ENCODE measurements at places on chromosomes 7 and 10.

DNA sequence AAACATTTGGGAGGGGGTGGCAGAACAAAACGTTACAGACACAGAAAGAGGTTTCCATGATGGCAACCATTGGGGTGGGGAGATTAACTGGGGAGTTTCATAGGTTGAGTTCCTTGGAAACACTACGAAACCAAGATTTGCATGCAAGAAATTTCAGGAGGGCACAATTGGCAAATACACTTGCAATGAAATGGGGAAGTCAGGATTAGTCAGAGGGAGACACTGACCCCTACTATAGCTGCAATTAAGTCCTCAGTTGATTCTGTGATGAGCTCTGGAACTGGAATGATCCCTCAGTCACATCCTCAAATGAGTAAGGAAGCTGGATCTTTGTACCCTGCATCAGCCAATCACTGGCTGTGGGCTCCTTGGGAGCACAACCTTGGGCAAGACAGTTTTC, 22.1 kb downstream of the CPEB3 start:
- DNase-seq: no peak

GRCh38 chr7:36765605-36766004, 41.3 kb upstream of the AOAH start:
- no peak for DNase-seq

- no peak for DNase-seq
Observed at GRCh38 chr7:151806952-151807775, 69.8 kb downstream of the PRKAG2 start.

DNA sequence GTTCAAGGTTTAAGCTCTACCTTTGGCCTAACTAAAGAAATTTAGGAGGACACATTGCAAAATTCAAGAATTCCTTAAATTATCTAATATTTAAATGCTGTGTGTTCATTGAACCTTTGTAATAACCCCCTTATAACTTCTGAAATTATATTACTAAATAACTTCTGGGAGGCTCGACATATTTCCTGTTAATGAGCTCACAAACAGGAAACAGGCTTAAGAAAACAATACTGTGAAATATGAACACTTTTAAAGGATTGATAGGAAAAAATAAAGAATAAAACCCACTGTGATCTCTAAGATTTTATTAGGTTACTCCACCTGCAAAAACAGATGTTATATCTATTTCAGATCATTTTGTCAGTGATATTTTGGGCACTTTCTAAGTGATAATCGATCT, 74.1 kb downstream of the FOXP2 start:
- no peak for DNase-seq

GRCh38 chr7:116776610-116777289, 85.6 kb upstream of the CAPZA2 start:
- DNase-seq: no peak

DNA sequence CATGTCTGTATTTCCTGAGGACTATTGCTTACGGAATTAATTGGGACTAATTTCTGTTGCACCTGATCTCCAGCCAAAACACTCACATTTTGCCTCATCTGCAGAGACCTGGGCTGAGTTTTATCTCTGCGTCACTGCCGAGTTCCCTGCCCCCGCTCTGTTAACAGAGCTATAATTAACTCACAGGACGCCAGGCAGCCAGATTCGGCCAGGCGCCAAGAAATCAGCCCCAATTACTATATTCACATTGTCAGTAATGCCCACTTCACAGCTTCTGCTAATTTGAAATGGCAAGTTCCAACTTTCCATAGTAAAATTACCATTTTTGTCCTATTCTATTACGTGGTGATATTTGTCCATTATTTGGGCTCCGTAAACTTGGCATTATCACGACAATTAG, 130.5 kb downstream of the CUX1 start:
- no peak for DNase-seq

- no peak for DNase-seq
Observed at GRCh38 chr10:126073606-126074005, 177.2 kb downstream of the FANK1 start.

- no peak for DNase-seq
Observed at GRCh38 chr10:14665304-14665703, 109.4 kb downstream of the FAM107B start.

GRCh38 chr7:120831260-120831659, 26.7 kb downstream of the TSPAN12 start:
- no peak for DNase-seq

- no peak for DNase-seq
Observed at GRCh38 chr10:2225609-2226008, 488.3 kb upstream of the ADARB2 start.

DNA sequence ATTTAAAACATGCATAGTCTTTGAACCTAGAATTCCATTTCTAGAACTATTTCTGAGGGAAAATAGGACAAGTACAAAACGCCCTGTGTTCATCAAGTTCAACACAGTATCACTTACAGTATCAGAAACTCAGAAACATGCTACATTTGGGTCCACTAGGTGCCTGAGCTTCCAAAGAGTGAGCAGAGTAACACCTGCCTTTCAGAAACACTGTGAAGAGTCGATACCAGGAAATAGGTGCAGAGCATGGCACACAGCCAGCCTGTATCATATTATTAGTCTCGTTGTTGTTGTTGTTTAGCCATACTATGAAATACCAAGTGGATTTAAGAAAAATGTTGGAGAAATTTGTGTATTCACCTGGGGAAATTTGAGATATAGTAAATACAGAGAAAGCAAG, 392.1 kb upstream of the MGMT start:
- no peak for DNase-seq

DNA sequence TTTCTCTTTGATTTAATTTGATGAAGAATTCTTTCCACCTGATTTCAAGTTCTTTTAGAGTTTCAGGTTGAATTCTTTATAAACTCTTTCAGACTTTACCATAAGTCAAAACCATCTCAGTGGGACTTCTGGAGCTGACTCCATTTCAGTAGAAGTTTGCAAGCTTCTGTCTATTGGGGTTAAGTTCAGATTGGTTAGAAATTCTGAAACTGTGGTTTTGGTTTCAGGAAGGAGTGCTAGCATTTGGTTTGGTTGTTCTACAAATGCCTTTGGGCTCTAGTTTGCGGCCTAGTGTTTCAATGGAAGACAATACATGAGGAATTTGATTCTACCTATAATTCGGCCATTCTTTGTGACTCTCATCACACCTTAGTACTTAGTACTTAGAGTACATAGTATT, 176.8 kb upstream of the RHOBTB1 start:
- DNase-seq: no peak

DNA sequence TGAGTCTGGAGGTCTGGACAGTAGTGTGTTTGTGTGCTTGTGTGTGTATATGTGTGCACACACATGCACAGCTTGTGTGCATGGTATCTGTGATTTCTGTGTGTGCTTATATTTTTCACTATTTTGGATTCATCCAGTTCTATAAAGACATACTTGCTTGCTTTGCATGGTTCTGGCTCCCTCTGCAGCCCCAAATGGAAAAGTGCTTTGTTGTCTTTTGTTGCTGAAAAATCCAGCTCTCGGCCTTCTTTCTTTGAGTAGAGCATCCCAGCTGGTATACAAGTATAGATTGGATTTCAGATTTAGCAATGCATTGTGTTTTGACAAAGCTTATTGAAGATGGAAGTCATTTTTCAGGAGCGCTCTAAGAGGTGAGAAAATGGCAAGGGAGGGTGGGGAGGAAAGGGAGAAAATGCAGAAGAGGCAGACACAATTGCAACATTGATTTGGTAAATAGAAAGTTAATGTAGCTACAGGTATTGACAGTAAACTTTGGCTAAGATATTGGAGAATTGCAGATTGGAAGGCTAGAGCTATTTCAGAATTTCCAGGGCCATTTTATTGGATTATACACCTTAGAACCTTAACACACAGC, 333.9 kb downstream of the AUTS2 start:
- no peak for DNase-seq

- DNase-seq: no peak
Observed at GRCh38 chr10:77548157-77548556, 89.5 kb downstream of the KCNMA1 start.

- DNase-seq: no peak
Observed at GRCh38 chr10:127899766-127900387, 7.0 kb upstream of the PTPRE start.

DNA sequence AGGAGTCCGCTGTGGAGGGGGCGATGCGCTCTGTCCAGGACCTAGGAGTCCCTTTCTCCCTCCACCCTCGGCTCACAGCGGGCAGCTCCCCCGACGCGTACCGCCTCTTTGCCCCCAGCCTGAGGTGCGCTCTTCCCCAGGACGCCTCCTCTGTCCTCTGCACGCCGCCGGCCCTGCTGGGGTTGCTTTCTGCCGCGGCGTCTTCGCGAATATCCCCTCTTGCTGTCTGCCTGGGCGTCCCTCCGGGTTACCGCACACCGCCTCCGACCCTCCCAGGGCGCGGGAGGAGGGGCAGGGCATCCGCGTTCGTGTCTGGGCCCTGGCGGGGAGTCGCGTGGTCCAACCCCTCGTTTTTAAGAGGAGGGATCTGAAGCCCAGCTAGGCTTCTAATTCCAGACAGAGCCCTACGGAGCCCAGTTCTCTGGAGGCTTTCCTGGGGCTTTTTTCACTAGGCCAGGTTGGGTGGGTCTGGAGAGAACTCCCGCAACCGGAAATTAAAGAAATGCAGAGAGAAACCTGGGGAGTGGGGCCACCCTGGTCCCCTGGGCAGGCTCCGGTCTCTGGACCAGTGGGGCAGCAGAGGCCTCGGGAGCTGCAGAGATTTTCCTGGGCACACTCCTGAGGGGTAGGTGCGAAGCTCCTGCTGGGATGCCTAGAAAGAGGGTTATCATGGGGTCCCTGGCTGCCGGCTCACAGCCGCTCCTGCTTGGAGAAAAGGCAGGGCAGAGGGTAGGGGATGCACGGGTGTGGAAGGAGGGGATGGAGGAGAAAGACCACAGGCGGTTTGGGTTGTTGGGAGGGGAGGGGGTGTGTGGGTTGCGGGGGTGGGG, 166.9 kb downstream of the UBE2H start:
- DNase-seq: no peak

GRCh38 chr7:150996376-150997074, 5.7 kb downstream of the NOS3 start:
- DNase-seq: no peak

DNA sequence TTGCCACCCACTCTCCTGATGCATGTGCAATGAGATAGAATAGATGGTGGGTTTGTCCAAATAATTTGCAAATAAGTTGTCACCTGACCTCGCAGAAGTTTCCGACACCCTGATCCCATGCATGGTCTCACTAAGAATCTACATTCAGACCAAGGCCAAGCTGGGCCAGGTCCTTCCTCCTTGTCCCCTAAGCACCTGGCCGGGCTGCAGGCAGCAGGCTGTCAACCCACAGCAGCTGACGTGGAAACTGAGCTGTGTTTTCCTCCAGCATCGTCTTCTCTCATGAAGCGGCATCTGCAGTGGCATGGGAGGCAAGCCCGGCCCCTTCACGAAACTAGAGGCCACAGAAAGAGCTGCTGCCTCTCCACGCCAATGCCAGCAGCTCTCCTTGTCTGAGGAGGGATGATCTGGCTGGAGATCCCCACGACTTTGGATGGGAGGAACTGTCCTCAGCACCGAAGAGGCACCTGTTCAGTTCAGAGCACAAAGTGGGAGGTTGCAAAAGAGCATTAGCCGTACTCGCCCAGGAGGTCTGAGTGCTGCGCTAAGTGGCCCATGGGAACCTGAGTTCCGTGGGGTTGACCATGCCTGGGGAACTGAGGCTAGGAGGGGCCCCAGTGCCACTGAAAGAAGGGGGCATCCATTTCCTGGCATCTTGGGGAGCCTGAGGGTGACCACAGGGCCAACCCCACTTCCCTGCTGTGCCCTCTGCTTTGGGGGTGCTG, 110.5 kb upstream of the INSIG1 start:
- DNase-seq: no peak

DNA sequence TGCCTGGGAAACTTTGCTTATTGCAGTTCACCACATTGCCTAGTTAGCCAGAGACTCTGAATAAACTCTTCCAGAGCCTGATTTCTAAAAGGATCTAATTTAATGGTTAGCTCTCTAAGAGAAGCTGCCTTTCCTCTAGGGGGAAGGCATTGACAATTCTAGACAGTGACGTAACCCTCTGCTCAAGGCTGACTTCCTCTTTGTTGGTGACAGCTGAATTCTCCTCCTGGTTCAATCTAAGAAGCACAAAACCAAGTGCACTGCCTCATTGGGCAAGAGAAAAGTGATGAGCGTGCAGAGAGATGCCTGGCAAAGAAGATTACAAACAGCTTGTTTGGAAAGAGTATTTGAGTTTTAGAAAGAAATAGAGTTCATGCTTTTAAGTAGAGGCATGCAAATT, 102.7 kb downstream of the MACC1 start:
- no peak for DNase-seq

GRCh38 chr7:3682028-3682710, 381.1 kb downstream of the SDK1 start:
- no peak for DNase-seq

DNA sequence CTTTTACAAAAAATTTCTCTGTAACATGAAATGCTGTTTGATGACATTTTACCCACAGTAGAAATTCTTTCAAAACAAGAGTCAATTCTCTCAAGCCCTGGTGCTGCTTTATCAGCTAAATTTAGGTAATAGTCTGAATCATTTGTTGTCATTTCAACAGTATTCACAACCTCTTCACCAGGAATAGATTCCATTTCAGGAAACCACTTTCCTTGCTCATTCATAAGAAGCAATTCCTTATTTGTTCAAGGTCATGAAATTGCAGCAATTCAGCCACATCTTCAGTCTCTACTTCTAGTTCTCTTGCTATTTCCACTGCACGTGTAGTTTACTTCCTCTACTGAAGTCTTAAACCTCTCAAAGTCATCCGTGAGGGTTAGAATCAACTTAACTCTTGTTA, 14.1 kb downstream of the STAG3 start:
- DNase-seq: no peak

GRCh38 chr10:93945819-93946218, 47.9 kb upstream of the PLCE1 start:
- DNase-seq: no peak

- DNase-seq: no peak
Observed at GRCh38 chr10:101014966-101015581, 15.5 kb downstream of the LZTS2 start.

DNA sequence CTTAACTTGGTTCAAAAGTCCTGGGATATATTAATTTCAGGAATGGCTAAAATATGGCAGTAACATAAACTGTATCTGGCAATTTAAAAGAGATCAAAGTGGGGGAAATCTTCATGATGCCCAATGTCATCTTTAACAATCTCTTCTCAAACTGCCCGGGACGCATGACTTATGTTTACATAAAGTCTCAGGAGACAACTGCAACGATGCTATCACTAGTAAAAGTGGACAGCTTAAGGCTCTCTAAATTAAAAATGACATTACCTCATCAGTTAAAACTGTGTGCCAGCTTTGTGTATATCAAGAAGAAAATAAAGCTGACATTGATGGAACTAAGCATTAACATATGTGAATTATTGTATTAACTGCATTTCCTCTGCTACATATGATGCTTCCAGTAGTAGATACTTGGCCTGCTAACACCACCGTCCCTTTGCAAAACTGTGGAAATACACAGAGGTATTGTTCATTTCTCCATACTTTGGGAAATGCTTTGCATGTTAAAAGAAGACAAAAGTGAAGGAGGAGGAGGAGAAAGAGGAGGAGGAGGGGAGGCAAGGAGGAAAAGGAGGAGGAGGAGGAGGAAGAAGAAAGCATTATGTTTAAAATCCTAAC, 62.4 kb downstream of the NRP1 start:
- DNase-seq: no peak

- DNase-seq: no peak
Observed at GRCh38 chr7:79528421-79528820, 75.0 kb upstream of the MAGI2 start.

All from NCI-H187 (cell line).